RKO (cell line): ENCODE measurements at places on chromosomes 11 and 22.

DNA sequence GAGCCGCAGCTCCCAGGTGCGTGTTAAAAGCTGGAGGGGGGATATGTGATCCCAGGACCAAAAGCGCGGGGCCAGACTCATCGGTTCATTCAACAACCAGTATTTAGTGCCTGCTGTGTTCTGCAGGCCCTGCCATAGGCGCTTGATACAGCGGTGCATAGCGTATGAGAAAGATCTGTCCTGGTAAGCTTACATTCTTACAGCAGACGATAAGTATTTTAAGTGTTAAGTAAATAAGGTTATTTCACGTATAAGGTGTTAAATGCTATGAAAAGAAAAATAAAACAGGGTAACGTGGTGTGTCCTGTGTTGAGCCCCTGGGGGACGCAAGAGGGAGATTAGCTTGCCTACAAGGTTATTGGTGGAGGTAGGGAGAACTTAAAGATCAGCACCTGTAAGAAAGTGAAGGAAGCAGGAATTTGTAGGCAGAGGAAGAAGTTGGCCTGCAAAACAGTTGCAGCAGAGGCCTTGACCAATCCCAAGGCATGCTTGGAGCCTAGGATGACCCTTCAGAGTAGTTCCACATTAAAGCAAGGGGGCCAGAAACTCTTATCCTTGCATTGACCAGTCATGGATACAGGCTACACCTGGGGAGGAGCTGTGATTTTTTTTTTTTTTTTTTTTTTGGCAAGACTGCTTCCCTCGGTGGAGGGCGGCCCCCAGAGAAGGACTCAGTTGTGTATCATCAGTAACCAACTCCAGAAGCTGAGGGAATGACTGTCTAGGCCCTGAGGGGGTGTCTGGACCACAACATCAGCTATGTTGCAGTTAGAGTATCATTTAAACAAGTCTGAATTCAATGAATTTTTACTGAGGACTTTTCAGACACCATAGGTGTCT, 487 bp upstream of the LIPT2 start:
- DNase-seq, result peak; percentile 48

GRCh38 chr11:11735586-11735985, 106.2 kb upstream of the USP47 start:
- DNase-seq, result no peak

GRCh38 chr11:118785362-118785761, 5.6 kb downstream of the DDX6 start:
- DNase-seq, result peak; percentile 33

GRCh38 chr22:26273011-26273675, 103.9 kb downstream of the SEZ6L start:
- no peak for DNase-seq

GRCh38 chr22:23248583-23248982, 68.3 kb downstream of the BCR start:
- DNase-seq, result no peak

DNA sequence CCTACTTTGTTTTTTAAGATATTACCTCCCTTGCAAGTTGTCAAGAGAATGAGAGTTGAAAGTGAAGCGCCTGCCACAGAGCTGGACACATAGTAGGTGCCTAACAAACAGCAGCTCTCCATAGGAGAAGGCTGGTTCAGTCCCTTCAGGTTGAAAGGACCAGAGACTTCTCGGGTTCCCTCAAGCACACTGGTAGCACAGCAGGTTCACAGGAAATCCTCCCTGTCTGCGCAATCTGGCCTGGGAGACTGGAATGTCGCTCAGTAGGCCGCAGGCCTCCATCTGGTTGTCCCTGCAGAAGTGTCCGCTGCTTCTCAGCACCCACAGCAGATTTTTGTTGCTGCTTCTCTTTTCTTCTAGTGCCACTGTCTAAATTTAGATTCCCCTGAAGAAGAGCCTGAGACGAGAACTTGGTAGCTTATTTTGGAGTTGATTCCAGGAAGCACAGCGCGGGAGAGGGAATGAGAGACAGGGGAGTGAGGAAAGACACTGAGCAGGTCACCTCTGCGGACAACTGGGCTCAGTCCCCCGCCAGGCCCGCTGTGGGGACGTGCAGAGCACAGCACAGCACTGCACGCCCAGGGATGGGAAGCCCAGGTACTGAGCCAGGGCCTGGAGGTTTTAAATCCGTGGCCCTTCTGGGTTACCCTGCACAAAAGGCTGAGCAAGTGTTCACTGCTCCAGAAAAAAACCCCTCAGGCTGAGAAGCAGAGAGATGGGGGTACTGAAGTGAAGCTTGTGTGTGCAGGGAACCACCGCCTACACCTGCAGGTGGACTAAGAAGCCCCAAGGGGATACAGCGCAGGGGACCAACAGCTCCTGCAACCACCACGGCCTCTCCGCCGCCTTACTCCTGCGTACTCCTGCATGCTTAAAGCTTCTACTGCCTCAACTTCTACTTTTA, 31.6 kb downstream of the RBX1 start:
- DNase-seq, result no peak
